Stimulated activated CD8-positive, alpha-beta memory T cell treated with anti-CD3 and anti-CD28 coated beads, Interleukin-4, amount 100 ng/mL, for 24 hours (primary cell): ENCODE measurements at places on chromosomes 2 and 18.

GRCh38 chr2:199684832-199685231 is 166.2 kb downstream of the FTCDNL1 start:
- DNase-seq = no peak

DNA sequence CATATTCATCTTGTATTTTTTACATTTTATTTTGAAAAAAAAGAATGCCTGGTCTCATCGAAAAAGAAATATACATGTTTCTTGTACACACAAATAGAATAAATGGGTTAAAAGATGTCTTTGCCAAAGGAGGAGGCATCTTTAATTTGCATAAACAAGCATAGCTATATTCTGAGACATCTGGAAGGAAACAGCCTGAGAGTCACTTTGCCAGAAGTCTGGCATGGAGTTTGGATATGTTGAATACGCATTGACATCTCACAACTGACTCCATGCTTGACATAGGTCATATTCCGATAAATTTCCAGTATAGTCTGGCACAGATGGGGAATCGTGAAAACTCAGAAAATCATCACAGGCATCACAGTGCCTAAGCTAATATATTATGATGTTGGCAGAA is 1317.5 kb upstream of the CELF4 start:
- DNase-seq = no peak

- DNase-seq = no peak
Observed at GRCh38 chr2:45567288-45567963, 43.6 kb downstream of the SRBD1 start.

- no peak for DNase-seq
Observed at GRCh38 chr18:13387855-13388548, 169.4 kb downstream of the LDLRAD4 start.

DNA sequence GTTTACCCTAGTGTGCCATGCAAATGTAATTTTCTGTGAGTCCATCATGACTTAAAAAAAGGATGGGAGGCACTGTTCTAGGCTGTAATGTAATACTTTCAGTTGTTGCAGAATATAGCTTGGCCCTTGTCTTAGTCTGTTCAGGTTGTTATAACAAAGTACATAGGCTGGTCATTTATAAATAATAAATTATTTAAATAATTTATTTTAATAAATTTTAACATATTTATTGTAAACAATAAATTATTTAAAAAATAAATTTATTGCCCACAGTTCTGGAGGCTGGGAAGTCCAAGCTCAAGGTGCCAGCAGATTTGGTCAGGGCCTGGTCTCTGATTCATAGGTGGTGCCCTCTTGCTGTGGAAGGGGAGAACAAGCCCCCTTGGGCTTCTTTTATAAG is 35.2 kb downstream of the RAPGEF4 start:
- no peak for DNase-seq

GRCh38 chr2:26922405-26923188 is 47.8 kb upstream of the MAPRE3 start:
- DNase-seq = peak; percentile 23

GRCh38 chr18:24009651-24010333 is 4.8 kb upstream of the TTC39C start:
- no peak for DNase-seq

- DNase-seq = no peak
Observed at GRCh38 chr2:27370816-27371620, 602 bp downstream of the SNX17 start.

- DNase-seq = no peak
Observed at GRCh38 chr2:16218625-16219024, 278.3 kb downstream of the MYCN start.

DNA sequence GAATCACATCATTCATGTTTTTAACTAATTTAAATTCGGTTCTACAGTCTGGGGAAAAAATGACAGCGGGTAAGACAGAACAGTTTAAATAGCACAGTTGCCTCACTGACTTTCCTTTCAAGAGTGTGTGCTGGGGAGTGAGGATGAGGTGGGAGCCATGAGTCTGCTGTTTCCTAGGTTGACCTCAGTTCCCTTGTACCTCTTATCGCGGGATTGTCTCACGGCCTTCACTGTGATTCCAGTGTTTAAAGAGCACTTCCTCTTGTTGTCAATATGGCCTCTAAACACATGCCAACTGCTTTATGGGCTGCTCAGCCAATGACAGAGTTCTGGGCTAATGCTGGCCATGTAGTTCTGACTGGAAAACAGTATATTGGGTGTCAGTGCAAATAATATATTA is 41.6 kb upstream of the ALMS1 start:
- DNase-seq = no peak

GRCh38 chr2:30470426-30470825 is 23.4 kb downstream of the LCLAT1 start:
- DNase-seq = no peak

DNA sequence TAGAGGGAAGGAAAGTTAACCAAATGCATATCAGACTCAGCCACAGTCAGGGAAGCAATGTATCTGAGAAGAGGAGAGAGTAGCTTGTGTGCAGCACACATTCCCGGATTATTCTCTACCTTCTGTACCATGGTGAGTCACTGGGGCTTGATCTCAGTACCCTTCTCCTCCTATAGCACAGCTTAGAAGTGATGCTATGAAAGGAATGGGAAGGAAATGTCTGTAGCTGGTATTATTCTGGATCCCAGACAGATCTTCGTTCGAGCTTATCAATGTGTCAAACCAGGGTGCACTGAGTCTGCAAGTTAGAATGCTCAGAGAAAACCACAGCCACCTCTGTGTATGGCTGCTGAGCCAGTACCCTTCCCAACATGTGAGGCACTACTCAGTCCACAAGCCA is 88.0 kb upstream of the NFU1 start:
- DNase-seq = no peak

DNA sequence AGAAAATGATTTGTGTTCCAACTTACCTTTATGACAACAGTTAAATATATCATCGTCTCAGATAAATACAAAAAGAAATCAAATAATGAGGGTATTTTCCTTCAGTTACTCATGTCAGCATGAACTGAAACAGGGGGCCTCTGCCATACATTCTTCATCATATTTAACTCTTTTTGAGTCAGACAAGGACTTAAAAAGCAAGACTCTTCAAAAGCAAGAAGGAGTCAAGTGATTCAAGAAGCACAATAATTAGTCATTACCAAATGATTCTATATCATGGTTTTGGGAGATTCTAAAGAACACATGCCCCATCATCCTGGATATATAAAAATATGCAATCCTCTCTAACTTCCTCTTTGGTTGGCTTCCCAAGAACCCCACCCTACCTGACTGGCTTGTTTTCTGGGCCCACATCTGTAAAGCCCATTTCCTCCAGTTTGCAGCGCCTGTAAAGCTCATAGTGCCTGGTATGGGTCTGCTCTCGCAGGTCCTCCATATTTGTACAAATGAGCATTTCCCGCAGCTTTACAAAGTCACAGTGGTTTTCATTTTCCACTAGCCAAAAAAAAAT is 49.7 kb downstream of the SEPTIN10 start:
- DNase-seq = no peak

- DNase-seq = no peak
Observed at GRCh38 chr2:133829450-133830020, 261.3 kb upstream of the NCKAP5 start.

DNA sequence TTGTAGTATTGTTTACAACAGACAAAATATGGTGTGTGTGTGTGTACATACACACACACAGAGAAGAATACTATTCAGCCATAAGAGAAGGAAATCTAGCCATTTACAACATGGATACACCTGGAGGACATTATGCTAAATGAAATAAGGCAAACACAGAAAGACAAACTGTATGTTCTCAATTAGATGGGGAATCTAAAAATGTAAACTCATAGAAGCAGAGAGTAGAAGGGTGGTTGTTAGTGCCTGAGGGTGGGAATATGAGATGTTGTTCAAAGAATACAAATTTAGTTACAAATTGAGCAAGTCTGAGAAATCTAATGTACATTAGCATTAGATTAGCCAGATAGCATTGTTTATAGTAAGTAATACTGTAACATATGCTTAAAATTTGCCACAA is 11.3 kb downstream of the ZNF519 start:
- no peak for DNase-seq

GRCh38 chr18:79926306-79926705 is 25.1 kb downstream of the SLC66A2 start:
- no peak for DNase-seq

DNA sequence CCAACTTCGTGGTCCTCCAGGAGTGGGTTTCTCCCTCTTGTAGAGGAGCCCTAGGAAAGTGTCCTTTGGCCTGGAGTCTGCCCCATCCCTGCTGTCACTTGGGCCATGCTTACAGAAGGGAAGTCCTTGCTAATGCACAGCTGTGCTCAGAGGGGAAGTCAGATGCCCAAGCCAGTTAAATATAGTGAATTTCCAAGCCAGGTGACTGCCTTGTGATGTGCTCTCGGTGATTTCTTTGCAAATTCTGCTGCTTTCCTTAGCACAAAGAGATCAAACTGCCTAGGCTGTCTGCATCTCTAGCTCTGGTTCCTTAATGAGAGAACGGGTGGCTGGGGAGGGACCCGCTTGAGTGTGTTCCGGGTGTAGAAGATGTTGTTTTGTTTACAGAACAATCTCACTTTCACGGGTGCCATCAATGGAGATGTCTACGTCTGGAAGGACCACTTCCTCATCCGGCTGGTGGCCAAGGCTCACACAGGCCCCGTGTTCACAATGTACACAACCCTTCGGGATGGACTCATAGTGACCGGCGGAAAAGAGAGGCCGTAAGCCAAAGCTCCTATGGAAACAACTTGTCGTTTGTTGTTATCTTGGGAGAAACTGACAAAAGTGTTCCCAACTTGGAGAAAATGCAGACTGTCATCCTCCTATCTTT is 91.4 kb downstream of the RTN4 start:
- no peak for DNase-seq

DNA sequence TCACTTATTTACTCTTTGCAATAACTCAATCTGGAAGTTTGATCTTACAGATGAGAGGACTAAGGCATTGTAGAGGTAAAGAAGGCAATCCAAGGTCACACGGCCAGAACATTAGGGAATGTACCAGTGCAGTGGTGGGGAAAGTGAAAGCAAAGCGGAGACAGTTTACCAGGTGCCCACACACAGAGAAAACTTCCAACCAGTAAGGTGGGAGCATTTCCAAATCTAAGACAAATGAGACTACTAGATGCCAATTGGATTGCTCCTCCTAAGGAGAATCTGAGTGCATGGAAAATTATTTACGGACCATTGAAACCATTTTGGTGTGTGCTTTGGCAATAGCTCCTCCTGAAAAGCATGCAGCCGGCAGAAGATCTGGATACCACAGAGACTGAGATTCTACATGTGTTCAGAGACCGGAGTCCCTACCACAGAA is 34.9 kb downstream of the SLC20A1 start:
- no peak for DNase-seq

GRCh38 chr2:206324869-206325268 is 50.4 kb downstream of the ZDBF2 start:
- DNase-seq = no peak

DNA sequence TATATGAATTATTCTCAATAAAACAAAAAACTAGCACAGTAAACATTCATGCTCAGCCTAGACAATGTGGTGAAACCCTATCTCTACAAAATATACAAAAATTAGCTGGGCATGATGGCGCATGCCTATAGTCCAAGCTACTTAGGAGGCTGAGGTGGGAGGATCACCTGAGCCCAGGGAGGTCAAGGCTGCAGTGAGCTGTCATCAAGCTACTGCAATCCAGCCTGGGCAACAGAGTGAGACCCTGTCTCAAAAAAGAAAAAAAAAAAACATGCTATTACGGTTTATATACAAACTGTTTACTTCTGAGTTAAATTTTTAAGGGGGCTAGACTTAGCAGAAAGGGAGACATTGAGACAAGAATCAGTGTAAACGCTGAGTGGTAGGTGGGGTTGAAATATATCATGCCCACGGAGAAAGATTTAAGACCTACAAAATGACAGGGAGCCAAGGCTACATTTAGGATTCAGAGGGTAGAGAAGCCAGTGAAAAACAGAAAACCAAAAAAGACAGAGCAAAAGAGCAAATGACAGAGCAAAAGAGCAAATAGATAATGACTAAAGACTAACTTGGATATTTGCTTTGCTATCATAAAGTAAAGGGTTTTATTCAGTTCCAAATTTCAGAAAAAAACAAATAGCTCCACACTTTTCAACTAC is 7.5 kb downstream of the TTC32 start:
- no peak for DNase-seq

- no peak for DNase-seq
Observed at GRCh38 chr18:5527603-5528002, 16.2 kb downstream of the EPB41L3 start.

- DNase-seq = no peak
Observed at GRCh38 chr2:127615511-127616166, 30.3 kb upstream of the GPR17 start.

DNA sequence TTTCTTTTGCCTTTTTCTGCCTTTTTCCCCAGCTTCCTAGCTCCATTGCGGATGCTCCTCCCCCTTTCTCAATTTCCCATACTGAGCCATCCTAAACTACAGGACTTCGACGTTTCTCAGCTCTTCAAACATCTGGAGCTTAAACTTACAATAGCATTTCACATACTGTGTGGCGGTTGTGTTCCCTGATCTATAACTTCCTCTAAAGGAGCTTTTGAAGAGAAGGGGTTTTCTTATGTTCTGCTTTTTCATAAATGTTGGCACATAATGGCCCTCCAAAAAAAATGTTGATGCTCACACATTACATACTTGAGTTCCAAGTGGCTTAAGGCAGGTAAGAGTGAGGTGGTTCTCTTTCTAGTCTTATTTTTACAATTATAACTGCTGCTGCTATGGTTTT is 87.4 kb downstream of the RNF144A start:
- no peak for DNase-seq

GRCh38 chr2:239468491-239469105 is 67.8 kb upstream of the HDAC4 start:
- no peak for DNase-seq

- DNase-seq = no peak
Observed at GRCh38 chr2:176111309-176111663, 4.2 kb downstream of the HOXD11 start.

GRCh38 chr2:9944330-9944758 is 7.1 kb upstream of the GRHL1 start:
- no peak for DNase-seq

- no peak for DNase-seq
Observed at GRCh38 chr2:85748039-85748734, 5.6 kb upstream of the ATOH8 start.

DNA sequence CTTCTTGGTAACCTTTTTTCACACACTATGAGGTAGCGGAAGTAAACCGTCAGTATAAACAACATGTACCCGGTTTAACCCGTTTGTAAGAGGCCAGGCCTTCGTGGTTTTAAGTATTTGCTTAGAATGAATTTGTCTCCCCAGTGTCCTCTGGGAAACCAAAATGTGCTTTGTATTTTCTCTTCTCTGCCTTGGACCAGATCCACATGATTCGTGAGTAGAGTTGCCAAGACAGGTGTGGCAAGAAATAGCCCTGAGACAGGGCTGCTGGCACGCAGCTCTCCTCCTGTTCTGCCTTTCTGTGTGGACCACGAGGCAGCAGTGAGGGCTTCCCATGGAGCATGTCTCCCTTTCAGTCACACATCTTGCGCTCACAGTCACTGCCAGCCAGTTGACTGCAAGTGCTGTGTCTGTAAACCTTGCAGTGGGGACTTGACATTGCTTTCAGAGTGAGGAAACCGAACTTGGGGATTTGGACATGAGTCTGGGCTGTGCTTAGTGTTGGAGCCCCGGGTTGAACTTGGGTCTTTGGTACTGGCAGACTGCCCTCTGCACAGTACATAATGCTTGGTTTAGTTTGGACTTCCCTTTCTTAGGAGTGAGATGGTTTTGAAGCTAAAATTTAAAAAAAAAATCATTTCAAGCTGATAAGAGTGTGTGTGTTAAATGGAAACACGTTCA is 19.1 kb downstream of the BCL2L11 start:
- no peak for DNase-seq
